ENCODE measurements at places on chromosomes 6 and 20.
A peak's percentile ranks its signal among the peaks of the same experiment; 100 is the strongest.

GRCh38 chr20:38094373-38094891 lies 60.9 kb downstream of the RPRD1B start:
- DNase-seq, result peak; percentile 97

DNA sequence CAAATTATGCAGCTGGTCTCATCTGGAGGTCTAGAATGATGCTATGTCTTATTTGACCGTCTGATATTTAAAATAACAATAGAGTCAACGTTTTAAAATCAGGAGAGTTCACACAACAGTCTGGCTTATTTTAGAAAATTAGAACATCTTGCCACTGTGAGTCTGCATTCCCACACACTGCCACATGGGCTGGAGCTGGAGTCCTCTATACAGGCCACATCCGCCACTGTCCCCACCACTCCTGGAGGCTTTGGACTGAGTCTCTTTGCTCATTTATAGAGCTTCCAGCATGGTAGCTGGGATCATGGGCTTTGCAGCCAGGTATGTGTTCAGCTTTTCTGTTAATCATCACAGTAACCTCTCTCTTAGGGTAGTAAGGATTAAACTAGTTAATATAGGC lies 68.8 kb upstream of the ZNFX1 start:
- DNase-seq, result no peak

GRCh38 chr20:44758247-44759101 lies 12.8 kb downstream of the KCNK15 start:
- no peak for DNase-seq

DNA sequence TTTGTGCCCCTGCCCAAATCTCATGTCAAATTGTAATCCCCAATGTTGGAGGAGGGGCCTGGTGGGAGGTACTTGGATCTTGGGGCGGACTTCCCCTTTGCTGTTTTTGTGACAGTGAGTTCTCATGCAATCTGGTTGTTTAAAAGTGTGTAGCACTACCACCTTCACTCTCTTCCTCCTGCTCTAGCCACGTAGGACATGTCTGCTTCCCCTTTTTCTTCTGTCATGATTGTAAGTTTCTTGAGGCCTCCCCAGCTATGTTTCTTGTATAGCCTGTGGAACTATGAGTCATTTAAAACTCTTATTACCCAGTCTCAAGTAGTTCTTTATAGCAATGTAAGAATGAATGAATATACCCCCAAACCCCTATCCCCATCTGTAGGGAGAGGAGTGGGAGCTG lies 1013.7 kb upstream of the MAP3K7 start:
- DNase-seq, result no peak

GRCh38 chr6:45076217-45076930 lies 251.8 kb upstream of the RUNX2 start:
- no peak for DNase-seq

- no peak for DNase-seq
These were observed 20.0 kb downstream of the BRPF3 start for GRCh38 chr6:36216559-36216958.

GRCh38 chr6:130134582-130134981 lies 88.2 kb downstream of the SAMD3 start:
- DNase-seq, result no peak

GRCh38 chr6:150978624-150979023 lies 113.1 kb downstream of the MTHFD1L start:
- no peak for DNase-seq

DNA sequence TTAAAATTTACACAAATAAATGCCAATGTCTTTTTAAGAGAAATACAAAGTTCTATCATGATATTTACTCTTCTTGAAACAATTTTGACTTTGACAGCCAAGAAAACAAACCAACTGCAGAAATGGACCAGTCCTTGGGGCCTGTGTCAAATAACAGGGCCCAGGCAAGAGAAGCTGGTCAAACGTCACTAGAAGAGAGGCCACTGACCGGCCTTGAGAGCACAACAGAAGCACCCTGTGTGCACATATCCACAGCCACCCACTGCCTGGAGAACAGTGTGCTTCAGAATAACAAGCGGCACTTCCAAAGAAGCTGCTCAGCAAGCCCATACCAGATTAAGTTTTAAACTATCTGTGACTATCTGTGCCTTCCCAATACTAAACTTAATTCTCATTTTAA lies 14.8 kb downstream of the APMAP start:
- no peak for DNase-seq

DNA sequence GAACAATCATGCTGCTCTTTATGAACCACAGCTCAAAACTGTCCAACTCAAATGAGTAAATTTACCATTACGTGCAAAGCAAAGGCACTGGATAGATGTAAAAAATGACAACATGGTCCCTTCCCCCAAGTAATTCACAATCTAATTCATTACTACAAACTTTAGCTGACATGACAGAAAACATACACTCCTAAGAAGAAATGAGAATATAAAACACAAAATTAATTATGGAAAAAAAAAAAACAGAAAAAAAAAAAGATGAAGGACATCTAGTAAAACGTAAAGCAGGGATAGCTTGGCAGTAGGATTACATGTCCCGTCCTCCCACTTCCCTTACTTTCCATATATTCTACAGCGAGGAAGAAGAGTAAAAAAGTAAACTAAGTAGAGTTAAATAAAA lies 5.7 kb downstream of the TUBE1 start:
- no peak for DNase-seq

DNA sequence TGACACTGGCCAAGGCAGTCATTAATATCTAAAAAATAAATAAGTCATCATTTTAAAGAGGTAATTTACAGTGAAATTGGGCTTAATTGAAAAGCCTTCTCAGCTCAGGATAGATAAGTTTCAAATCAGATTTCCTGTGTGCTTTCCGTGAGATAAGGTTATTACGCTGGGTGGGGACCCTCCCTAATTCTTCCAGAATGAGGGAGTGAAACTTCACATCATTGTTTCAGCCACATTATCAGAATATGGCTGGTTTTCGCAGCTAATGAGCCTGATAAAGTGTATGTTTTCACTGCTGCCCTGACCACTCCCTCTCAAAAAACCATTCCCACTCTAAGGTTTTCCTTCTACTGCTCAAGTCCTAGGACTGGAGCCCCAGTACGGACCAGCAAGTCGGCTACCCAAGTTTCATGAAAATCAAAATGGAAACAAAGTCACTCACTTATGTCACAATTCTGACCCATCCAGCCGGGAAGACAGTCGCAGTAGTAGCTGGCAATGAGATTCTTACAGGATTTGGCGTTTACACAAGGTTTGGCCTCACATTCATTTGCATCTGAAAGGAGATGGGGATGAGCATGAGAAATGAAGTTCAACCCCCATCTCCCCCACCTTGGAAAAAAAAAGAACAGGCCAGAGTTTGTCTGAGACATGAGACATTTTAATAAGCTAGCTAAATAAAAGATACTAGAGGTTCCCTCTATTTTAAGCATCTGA lies 24.6 kb downstream of the JAG1 start:
- no peak for DNase-seq

GRCh38 chr20:32484958-32485769 lies 100.0 kb downstream of the NOL4L start:
- DNase-seq, result peak; percentile 82

- no peak for DNase-seq
These were observed 10.5 kb downstream of the RAE1 start for GRCh38 chr20:57361517-57361916.

DNA sequence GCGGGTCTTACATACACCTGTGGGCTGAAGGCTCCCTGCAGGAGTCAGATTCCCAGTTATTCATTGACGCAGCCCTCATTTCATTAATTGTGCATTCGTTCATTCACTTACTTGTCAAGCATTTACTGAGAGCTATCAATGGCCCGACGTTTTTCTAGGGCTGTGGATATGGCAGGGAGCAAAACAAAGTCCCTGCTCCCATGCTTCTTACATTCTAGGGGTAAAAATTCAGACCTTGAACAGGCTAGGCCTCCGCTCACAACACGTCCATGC lies 369 bp upstream of the NSFL1C start:
- DNase-seq, result no peak

DNA sequence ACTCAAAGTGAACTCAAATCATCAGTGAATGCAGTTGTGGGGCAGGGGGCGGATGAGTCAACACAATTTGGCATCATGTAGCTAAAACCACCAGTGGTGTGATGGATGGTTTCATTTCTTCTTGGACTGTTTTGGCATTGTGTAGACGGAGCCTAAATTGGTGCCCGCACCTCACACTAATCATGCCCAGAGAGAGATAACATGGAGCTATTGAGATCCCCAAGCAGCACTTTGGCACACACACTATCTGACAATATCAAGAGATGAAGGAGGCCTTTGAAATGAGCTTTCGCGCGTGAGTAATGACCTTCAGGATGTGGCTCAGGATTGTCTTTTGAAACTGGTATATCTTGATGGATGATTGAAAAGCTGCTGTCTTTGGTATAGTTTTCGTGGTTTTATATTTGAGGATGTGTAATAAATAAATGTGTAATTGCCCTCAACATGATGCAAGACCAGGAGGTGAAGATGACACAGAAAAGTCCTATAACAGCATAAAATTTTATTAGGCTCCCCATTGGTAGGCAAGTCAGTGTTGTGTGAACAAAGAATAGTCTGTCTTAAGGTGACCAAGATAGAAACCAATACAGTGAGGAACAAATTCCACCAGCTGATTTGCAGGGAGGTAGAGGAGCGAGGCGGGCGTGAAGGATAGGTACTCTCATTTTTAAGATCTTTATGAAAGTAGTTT lies 174.2 kb downstream of the TSHZ2 start:
- DNase-seq, result no peak

DNA sequence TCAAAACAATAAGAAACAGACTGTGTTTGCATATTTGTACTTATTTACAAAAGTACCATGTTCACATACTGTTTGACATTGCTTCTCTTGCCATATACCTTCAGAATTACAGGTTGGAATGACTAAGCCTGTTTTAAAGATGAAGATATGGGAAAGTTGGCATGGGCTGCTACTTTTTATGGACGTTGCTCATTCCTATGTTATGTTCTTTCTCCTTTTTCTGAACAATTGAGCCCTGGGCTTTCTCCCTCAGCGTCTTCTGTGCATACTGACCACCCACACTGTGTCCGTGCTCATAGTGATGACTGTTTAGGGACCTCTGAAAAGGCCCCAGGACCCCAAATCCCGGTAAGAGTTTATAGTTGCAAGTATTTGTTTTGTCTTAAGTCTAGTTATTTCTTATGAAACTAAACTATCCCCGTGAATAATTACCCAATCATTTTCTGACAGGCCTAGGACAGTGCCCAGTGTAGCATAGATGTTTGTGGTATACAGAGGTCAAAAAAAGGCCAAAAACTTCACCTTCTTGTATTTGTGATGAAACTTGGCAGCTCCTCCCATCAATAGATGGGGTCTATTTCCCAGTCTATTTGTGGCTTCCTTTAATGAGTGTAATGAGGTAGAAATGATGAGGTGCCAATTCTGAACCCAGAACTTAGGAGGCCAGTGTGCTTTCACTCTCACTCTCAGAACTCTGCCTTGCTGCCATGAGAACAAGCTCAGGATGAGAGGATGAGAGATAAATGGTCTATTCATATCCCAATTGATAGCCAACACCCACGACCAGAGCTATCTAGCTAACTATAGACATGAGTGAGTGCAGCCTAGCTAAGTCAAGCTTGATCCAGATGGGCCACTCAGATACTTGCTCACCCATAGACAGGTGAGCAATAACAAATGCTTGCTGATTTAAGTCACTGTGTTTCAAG lies 40.9 kb downstream of the GSTA4 start:
- DNase-seq, result no peak

DNA sequence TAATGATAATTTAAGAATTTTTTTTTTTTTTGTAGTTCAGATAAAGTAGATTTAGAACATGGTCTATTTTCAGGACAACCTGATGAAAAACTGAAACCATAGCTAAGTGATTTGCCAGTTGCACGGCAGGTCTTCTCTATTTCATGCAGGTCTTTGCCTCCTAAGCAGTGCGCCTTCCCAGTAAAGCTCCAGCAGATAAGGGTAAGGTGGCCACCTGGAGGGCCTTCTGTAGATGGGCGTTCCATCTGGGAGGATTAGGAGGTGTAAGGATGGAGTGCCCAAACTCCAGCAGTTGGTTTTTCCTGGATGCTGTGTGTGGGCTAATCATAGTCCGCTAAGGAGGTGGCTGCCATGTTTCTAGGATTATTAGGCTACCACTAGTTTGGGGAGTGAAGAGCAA lies 107.1 kb downstream of the ARID1B start:
- no peak for DNase-seq

DNA sequence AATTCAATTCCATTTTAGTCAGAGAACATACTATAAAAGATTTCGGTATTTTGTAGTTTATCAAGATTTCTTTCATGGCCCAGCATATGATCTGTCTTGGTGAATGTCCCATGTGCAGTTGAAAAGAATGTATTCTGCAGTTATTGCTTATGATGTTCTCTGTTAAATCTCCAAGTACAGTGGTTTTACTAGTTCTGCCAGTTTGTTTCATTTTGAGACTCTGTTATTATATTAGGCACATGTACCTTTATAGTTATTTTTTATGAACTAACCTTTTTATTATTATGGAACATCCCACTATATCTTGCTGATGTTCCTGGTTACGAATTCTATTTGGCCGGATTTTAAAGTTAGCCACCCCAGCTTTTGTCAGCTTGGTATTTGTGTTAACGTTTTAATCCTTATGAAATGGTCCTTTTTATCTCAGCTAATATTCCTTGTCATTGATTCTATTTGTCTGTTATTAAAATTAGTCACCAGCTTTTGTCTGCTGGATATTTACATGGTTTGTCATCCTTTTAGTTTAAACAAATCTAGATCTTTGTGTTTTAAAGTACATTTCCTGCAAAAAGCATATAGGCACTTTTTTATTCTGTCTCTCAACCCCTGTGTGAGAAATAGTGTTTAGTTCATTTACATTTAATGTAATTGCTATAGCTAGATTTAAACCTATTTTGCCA lies 48.9 kb downstream of the VTA1 start:
- DNase-seq, result no peak

GRCh38 chr6:134177753-134178160 lies 125.3 kb upstream of the SLC2A12 start:
- DNase-seq, result peak; percentile 76

DNA sequence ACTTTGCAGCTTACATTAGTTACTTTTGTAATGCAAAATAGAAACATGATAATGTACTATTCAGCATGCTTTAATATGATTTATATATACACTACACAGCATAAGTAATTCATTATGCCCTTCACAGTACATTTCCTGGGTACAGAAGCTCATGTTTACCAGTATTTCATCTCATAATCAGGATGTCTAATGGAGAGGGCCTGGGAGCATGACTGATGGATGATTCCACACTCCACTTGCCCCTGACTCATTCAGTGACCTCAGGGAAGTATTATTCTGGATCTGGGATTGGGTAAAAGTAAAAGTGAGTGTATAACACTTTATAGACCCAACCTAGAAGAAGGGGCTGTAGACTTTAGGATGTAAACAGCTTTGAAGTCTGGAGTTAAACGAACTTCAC lies 31.4 kb upstream of the BACH2 start:
- no peak for DNase-seq

DNA sequence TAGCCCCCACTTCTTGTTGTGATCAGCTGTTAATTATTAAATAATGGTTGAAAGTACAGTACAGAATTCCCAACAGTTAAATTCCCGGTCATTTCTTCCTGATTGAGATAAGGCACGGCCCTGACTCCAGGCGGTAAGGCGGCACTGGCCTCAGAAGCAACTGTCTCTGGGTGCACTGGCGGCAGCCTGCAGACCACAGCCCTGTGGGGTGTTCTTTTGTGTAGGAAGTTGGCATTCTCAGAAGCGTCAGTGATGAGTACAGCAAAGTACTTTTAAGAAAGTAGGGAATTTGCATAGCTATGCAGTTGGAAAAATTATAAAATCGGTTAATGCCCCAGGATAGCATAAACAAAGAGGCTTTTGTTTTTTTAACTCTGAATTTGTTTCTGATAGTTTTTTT lies 50.5 kb downstream of the SAMD5 start:
- DNase-seq, result no peak
